ENCODE measurements at places on chromosomes 12 and 14. TPM values are rescaled to one million over a fixed set of nuclear protein-coding genes. Genes with fewer than 3 reads are reported as not detected.

Gene SLC25A21
- total RNA-seq: 0.91 TPM

Gene PLEKHG7
- not detected for total RNA-seq

Gene SLC6A12
- total RNA-seq: 0.64 TPM

Gene GUCY2C
- total RNA-seq: not detected

Gene HOXC12
- total RNA-seq: not detected

Gene FRMD6
- total RNA-seq: 16.9 TPM

Gene LBHD2
- total RNA-seq: not detected

Gene GRIP1
- total RNA-seq: 67.1 TPM

Gene IQSEC3
- total RNA-seq: 41.4 TPM

Gene UNG
- 32.4 TPM for total RNA-seq

Gene C12orf56
- total RNA-seq: 1.8 TPM

Gene FIGNL2
- total RNA-seq: 107 TPM

Gene CRIP2
- total RNA-seq: 78.5 TPM

Gene ABHD12B
- 0.61 TPM for total RNA-seq

Gene USP5
- 141 TPM for total RNA-seq

Gene PZP
- not detected for total RNA-seq

Gene CYP27B1
- 1.7 TPM for total RNA-seq

Gene GLIPR1
- 0.25 TPM for total RNA-seq

Gene SLC25A47
- not detected for total RNA-seq

Gene TOMM20L
- not detected for total RNA-seq

Gene SCYL2
- total RNA-seq: 106 TPM

Gene NRXN3
- 1.2 TPM for total RNA-seq

Gene LRRC10
- total RNA-seq: not detected

Gene ABCD2
- 4.2 TPM for total RNA-seq

Gene RIN3
- 0.76 TPM for total RNA-seq

Gene ATL1
- 44.0 TPM for total RNA-seq

Gene KCNH3
- total RNA-seq: 5.9 TPM

Gene DEPDC4
- 2.0 TPM for total RNA-seq

Gene TPH2
- total RNA-seq: 0.34 TPM

Gene CLEC4A
- 0.71 TPM for total RNA-seq

Gene TEX22
- 2.7 TPM for total RNA-seq

Gene LALBA
- total RNA-seq: not detected

Gene BEGAIN
- 7.0 TPM for total RNA-seq

Gene HOXC6
- 0.32 TPM for total RNA-seq

Gene TAS2R19
- total RNA-seq: 7.9 TPM

Gene KRT85
- total RNA-seq: not detected

Gene SERPINA9
- total RNA-seq: not detected

Gene SLC7A7
- total RNA-seq: 1.7 TPM

Gene TSPAN11
- total RNA-seq: 31.0 TPM

Gene SMIM41
- 0.88 TPM for total RNA-seq

Gene GLIPR1L1
- total RNA-seq: not detected

Gene GPHB5
- not detected for total RNA-seq

Gene C12orf75
- total RNA-seq: 9.4 TPM

Gene ZFHX2
- total RNA-seq: 39.1 TPM
